ENCODE measurements at places on chromosomes 3 and 15.

- no peak for DNase-seq
Observed at GRCh38 chr3:191696348-191696747, 235.4 kb downstream of the PYDC2 start.

GRCh38 chr3:140630866-140631265, 47.0 kb upstream of the TRIM42 start:
- DNase-seq: no peak

- DNase-seq: no peak
Observed at GRCh38 chr3:14253022-14253706, 74.5 kb downstream of the LSM3 start.

DNA sequence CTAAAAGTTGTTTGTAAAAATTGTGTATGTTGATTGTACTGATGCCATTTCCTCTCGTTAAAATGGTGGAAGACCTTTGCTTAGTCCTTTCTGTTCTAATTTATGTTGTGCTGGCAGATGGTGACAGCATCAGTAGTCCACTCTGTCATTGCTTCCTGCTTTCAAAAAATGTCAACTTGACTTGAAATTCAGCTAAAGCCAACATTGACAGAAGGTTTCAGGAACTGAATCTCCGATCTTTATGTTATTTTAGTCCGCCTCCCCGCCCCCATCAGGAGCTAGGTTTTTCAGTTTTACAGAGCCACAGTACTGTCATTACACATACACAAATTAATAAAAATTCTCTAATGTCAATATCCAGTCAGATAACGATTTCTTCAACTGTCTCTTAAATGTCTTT, 1.5 kb downstream of the CEP63 start:
- DNase-seq: no peak

DNA sequence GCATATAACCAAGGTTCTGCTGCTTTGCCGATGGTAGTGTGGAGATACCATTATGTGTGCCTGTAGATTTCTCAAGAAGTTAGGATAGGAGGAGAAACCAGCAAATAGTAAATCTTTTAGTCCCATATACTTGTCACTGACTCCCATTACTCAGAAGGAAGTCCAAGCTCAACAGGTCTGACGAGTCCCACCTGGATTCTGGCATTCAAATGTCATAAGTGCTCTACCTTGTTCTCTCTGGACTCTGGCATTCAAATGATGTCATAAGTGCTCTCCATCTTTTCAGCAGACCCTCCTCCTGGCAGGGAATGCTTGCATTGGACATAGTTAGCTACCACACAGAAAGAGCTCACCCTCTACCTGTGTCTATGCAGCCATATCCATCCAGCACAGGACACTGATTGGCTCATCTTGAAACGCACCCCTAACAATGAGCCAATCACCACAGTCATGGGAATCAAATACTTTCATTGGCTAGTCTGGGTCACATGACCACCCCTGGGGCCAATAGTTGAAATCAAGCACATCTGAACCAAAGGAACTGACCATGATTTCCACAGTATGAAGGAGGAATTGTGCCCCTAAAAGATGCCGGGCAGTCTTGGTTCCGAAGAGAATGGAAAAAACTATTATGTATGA, 205.0 kb upstream of the ADAMTS9 start:
- DNase-seq: no peak

DNA sequence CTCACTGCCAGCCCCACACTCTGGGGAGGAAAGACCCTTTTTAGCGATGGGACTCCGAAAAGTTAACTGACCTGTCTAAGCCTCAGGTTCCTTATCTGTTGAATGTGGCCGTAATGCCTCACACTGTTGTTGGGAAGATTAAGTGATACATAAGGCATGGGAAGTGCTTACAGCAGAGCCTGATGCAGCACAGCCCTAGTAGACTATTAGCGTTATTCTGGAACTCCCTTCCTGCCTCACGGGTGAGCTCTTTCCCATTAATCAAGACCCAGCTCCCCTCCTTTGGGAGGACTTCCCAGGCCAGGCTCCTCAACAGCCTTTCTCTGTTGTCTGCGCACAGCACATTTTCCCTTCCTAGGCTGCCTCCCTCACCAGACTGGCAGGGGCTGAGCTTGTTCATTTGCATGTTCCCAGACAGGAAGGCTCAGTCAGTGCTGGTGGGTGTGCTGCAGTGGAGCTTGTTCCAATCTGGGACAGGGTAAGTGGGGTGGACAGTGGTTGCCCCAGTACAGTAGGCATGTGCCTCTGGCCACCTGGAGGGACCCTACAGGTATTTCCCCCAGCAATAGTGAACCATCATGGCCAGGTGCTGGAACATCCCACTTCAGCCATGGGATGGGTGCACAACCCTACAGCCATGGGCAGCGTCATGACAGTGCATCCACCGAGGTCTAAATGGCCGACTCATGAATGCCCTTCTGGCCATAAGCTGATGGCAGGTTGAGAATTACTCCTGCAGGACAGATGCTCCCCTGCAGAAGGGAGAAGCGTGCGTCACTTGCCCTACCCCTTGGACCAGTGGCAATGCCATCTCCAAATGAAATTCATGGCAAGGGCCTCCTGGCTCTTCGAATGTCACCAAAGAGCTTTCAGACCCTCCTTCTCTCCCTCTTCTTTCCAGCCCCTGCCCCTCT, 5.8 kb upstream of the PSTPIP1 start:
- DNase-seq: no peak

DNA sequence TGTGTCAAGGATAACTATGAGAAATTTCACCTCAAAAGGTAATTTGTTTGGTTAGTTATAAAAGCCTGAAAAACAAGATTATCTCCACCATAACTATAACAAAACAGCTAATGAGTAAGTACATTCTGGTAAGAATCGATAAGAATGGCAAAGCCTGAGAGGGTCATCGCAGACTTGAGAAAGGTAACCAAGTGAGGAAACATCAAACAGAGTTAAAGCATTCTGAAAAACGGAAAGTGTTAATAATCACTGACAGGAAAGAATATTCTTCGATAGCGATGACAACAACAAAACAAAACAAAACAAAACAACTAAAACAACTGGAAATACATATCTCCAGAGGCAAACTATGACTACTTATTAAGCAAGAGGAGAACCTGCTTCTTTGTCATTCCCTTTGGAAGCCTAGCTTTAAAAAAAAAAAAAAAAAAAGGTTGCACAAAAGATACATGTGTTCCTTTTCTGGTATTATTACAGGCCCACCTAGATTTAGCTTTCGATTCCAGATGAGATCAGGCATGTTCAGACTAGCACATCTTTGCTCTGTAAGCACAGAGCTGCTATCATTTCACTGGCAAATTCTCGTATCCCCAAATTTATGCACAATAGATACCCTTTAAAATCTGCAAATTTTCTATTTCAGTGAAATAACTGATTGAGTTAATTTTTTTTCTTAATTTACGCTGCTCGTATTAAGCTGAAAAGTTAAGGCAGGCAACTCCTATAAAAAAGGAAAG, 155.6 kb downstream of the TIGIT start:
- no peak for DNase-seq

- no peak for DNase-seq
Observed at GRCh38 chr3:128343287-128344051, 123.2 kb downstream of the DNAJB8 start.

GRCh38 chr3:60126511-60127304, 1076.9 kb upstream of the CFAP20DC start:
- no peak for DNase-seq

GRCh38 chr3:58116161-58116955, 94.4 kb downstream of the DNASE1L3 start:
- no peak for DNase-seq

DNA sequence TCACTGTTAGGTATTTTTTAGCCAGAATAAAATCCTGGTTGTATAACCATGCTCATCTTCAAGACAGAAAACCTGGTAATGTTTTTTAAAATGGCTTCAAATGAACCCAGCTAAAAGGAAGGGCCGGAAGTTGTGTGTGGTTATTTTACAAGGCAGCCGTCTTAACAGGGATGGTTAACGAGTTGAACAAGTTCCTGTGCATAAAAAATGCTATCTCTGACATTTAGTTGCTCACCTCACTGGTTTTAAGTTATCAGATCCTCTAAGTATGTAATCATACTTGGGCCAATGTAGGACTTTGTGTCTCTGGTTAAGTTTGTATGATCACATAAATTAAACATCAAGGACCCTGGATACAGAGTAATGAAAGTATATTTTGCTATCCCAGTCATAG, 2.1 kb downstream of the ATP11B start:
- DNase-seq: no peak

- no peak for DNase-seq
Observed at GRCh38 chr15:31082771-31083369, 18.7 kb downstream of the TRPM1 start.

DNA sequence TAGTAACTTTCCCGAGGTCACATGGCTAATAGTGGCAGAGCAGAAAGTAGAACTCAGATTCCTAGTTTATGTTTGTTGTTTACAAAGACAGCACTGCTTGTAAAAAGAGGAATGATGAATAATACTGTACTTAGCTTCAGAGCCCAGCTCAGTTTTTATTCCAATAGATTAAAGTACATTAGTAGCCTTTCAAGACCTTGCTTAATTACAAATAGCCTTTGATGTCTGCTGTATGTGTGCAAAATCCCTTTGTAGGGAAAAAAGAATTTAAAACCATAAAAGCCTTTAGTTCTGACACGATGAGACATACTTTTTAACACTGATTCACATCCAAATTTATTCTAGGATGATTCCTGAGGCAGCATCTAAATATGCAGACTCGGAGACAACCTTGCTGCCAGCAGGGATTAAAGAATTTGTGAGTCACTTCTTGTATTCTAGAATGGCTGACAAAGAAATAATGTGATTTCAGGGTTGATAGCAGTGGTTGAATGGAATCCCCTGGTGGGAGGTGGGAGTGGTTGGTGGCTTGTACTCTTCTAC, 324.2 kb upstream of the TGFBR2 start:
- DNase-seq: no peak

All from NCI-H2081 treated with DMSO at 0.1 percent for 48 hours (cell line).